ENCODE measurements at places on chromosomes 13 and 19.

- no peak for DNase-seq
Measured at GRCh38 chr13:53623146-53623545, 594.5 kb downstream of the OLFM4 start.

- no peak for DNase-seq
Measured at GRCh38 chr19:51093101-51093500, 10.4 kb upstream of the KLK14 start.

- no peak for DNase-seq
Measured at GRCh38 chr19:1904860-1905109, 414 bp upstream of the ADAT3 start.

DNA sequence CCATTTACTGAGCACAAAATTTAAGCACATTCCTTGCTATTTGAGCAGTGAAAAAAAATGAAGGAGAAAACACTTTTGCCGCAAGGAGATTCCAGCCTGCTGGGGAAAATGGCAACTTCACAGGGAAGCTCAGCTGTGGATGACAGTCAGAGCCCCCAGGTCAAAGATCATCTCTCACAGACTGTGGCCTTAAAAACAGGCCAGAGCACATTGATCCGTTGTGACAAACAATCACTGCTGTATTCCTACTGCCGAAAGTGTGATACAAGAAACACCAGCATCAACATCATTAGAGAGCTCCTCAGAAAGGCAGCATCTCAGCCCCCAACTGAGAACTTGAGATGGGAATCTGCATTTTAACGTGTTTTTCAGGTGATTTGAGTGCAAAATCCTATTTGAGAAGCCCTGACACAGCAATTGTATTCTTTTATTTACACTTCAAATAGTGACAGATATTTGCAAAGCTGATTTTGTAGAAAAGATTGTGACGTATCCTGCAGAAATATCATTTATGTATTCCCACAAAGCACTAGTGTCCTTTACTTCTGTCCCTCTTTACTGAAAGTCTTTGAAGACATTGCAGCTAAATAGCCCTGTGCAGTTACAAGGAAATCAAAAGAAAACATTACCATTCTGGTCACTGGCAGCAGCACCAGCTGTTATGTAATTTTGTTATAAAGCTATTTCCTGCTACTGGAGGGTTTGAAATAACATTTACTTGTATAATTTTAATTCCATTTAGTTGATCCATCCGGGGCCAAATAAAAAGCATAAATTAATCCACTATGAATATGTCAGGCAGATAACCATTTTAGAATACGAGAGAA, 652.0 kb downstream of the LIG4 start:
- DNase-seq: no peak

DNA sequence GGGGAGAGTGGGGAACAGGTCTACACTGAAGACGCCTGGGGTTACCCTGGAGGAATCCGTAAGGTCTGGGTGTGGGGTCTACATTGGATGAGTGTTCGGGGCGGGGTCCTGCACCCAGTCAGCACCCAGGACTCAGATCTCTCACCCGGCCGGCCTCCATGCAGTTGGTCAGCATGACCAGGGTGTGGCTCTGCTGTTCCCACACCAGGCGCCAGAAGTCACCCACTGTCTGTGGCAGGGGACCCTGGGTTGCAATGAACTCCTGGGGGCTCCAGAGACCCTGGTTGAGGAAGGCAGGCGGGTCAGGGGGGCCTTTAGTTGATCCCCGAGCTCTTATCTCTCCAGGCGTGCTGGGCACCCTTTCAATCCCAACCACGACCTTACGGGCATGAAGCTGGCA, 6.0 kb upstream of the SYT5 start:
- no peak for DNase-seq

DNA sequence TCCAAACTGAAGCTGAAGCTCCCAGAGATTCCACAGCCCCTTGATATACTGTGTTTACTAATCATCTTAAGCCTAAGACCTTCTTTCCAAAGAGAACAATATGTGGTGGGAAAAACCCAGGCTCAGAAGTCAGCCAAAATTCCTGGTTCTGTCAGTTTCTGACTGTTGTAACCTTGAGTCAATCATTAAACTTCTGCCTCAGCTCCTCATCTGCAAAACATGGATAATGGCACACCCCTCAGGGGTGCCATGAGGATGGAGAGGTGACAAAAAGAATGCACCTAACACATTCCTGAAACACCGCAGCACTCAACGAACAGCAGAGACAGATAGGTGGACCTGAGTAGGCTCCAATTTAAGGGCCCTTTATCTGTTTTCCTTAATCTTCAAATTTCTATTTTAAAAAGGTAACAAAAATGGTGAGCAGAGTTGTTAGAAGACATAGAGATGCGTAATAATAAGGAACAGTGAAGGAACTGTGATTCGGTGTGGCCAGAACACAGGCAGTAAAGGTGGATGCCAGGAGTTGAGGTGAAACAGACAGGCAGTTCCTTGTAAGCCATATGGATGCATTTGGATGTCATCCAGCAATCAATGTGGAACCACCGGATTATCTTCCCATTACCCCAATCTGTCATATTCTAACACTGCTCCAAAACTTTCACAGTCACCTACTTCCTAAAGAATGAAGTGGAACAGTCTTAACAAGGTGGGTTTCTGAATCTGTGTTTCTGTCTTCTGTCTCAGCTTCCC, 56.6 kb upstream of the DOCK9 start:
- no peak for DNase-seq

Measured in activated CD4-positive, alpha-beta T cell treated with anti-CD3 and anti-CD28 coated beads, Interleukin-2, amount 10 ng/mL, durations not matched to agents 7 days and 5 days (primary cell).